HFF-Myc (cell line): ENCODE measurements at places on chromosomes 4 and X.

DNA sequence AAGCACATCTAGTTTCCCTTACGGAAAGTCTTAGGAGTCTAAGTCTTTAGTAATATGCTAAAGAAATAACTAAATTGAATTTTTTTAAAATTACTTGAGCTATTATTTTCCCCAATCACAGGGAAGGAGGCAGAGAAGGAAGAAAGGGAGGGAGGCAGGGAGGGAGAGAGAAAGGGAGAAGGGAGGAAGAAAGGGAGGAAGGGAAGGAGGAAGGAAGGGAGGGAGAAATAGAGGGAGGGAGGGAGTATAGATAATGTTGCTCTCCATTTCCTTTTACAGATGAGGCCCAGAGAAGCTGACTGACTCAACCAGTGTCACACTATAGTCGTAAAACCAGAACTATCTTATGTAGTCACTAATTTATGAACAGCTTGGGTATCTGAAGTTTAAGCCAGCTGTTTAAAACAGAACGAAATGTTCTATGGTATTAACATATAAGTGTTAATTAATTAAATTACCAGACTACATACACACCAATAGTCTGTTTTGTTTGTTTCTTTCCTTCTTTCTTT is 14.6 kb downstream of the SH3RF1 start:
- DNase-seq = no peak

GRCh38 chr4:169098054-169098497 is 88.0 kb upstream of the CBR4 start:
- no peak for DNase-seq

DNA sequence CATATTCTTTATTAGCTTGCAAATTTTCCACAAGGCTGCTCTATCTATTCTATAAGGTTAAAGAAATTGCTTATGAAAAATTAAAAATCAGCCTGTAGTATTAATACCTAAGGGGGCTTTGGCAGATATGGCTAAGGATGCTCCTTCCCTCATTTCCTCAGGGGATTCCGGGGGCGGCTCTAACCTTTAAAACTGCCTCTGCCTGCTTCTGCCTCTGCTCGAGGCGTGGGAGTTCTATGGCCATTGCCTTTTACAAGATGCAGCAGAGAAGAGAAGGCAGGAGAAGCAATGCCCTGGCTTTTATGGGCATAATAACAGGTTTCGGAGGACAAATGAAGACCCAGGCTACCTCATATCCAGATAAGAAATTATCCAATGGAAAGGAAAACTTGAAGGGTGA is 8.6 kb upstream of the CDKN2AIP start:
- DNase-seq = no peak

GRCh38 chr4:36427696-36428095 is 146.3 kb downstream of the DTHD1 start:
- DNase-seq = no peak

GRCh38 chrX:13009844-13010243 is 34.6 kb downstream of the FAM9C start:
- no peak for DNase-seq
